ENCODE measurements at places on chromosomes 4 and X.

- no peak for DNase-seq
Measured at GRCh38 chr4:27484216-27484615, 623.6 kb downstream of the STIM2 start.

DNA sequence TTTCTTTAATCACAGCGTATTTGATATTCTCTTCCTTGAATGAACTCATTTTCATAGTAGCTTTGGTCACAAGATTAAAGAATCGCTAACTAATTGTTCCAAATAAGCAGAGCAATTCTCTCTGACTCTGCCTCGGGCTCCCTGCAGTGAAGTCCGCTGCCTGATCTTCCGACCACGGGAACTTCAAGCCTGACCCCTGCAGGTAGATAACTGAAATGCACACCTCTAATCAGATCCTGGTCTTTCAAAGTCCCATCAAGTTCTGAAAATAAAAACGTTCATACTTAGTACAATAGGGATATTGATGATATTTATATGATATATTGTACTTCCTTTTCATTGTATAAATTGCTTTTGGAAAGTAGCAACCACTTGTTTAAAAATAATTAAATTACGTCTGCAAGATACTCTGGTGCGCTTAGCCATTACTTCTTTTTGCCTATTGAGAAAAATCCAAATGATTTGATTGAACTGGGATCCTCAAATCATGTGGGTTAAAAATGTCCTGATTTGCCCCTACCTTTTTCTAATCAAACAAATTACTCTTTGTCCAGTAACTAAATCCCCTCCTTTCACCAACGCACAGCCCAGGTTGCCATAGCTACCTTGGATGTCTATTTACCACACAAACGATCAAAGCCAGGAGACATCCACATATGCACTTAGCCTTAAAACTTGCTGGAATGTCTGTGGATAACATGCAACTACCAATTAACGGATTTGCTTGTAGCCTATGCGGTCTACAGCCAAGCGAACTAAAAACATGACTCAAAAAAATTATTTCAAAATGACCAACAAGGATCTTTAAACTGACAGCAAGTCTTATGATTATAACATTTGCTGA, 4.2 kb downstream of the MID1 start:
- peak; percentile 21 for DNase-seq

- DNase-seq = no peak
Measured at GRCh38 chr4:8893624-8894423, 22.2 kb upstream of the HMX1 start.

DNA sequence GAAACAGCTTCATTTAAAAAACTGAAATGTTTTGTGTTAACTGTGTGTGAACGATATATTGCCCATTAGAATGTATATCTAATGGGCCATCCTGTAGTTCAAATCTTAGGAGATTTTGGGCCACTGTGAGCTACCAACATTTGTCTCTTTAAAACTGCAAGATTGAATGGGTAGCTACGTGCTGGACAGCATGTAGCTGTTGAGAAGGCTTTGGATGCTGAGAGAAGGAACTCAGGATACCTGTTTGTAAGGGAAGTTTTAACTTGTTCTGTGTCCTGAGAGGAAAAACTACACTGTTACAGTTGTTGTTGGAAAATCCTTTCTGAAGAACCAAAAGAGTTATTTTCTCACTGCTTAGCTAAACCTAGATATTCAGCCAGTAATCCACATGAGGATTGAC, 45.9 kb downstream of the PDLIM5 start:
- no peak for DNase-seq

- DNase-seq = peak; percentile 71
Measured at GRCh38 chr4:151563194-151563593, 154.2 kb downstream of the FHIP1A start.

- no peak for DNase-seq
Measured at GRCh38 chrX:11462136-11462535, 168.9 kb downstream of the AMELX start.

GRCh38 chrX:46777971-46778810, 19.3 kb upstream of the SLC9A7 start:
- DNase-seq = no peak

- no peak for DNase-seq
Measured at GRCh38 chr4:133377286-133377685, 228.2 kb downstream of the PCDH10 start.

GRCh38 chr4:122616915-122617596, 3.8 kb downstream of the IL21 start:
- DNase-seq = no peak

DNA sequence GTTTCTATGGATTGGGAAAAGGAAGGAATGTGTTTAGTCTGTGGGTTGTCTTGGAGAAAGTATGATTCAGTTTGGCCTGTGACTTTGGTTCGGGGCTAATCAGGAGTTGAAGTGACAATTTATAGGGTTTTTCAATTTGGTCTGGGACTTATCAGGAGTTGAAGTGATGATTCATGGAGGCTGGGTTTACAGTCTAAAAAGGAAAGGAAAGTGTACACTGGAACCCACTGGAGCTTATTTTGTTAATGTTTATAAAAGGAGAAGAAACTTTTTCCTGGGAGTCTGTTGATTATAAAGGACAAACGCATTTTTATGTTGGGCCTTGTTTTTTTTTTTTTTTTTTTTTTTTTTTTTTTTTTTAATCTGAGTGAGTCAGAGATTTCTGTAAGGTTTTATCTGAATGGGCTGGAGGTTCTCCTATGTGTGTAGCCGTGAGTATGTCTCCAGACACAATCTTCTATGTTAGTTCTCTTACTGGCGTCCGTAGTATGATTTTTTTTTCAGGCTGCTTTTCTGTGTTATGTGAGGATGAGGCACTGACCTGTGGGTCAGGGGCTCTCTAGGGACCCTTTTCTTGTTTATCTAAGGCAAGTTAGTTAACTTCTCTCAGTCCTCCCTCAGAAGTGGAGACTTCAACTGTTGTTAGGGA, 33.0 kb upstream of the RAB9B start:
- DNase-seq = no peak

- DNase-seq = no peak
Measured at GRCh38 chr4:152117520-152117919, 356.7 kb upstream of the GATB start.

GRCh38 chrX:149567621-149568417, 18.1 kb upstream of the HSFX3 start:
- DNase-seq = no peak

DNA sequence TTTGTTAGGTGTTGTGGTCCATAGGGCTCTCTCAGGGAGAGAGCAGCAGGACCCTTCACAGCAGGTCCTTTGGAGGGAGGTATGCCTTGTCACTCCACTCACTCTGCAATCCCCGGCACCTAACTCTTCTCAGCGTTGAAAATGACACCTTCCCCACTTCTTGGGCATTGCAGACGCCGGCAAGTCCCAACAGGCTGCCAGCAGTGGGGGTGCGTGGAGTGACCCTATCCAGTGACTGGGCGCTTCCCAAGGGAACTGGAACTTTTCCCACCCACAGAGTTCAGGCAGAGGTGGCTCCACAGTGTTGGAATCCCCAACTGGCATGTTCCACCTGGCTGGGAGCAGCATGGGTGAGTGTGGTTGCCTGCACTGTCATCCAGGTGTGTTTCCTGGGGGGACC, 705.1 kb upstream of the FRG1 start:
- DNase-seq = no peak

GRCh38 chr4:177380730-177381287, 61.4 kb downstream of the AGA start:
- DNase-seq = peak; percentile 25

DNA sequence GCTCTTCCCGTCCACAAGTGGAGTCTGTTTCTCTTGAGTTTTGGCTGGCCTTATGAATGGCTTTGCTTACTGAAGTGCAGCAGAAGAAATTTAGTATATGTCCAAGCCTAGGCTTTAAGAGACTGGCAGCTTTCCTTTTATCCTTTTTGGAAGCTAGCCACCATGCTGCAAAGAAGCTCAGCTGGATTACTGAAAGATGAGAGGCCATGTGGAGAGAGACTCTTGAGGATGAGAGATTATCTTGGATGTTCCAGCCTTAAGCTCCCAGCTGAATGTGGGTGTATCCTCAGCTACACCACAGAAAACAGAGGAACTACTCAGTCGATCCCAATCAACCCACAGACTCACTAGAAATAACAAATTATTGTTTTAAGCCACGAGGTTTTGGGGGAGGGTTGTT, 12.5 kb downstream of the CCNG2 start:
- DNase-seq = no peak

DNA sequence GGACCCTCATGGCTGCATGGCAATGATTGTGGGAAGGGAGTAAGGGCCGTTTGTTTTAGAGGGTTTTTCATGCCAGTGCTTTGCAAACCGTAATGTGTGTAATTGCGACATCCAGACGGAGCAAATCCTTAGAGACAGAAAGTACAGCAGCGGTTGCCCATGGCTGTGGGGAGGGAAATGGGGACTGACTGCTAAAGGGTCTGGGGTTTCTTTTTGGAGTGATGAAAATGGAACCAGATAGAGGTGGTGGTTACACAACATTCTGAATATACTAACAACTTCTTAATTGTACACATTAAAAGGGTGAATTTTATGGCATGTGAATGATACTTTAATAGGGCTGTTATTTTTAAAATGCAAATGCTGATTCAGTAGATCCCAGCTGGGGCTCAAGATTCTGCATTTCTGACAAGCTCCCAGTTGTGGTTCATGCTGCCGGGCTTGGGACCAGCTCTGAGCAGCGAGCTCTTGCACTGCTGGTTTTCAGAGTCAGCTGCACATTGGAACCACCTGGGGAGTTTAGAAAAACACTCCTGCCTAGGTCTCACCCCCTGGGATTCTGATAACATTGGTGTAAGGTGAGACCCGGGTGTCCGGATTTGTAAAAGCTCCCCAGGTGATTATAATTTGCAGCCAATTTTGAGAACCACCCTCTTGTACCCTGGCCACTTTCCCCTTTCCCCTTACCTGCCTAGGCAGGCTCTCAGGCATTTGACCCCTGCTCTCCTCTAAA, 47.7 kb downstream of the PRPS1 start:
- DNase-seq = no peak

DNA sequence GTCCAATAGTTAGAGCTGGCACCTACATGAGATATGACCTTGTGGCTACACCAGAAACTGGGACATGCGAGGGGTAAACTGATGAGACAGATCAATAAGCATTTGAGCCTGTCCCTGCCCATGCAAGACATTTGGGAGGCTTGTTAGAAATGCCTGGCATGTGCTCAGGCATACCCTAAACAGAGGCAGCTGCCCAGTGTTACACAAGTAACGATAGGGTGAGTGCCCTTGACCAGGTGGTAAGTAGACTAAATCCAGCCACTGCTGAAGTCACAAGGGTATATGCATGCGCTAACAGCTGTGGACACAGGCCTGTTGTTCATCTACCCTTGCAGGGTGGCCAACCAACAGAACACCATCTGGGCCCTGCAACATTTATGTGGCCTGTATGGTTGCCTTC, 56.1 kb upstream of the CCDC149 start:
- DNase-seq = no peak

GRCh38 chrX:69793260-69793935, 177.5 kb downstream of the EDA start:
- DNase-seq = no peak

- DNase-seq = no peak
Measured at GRCh38 chr4:1229117-1229849, 19.6 kb downstream of the CTBP1 start.

- no peak for DNase-seq
Measured at GRCh38 chr4:92334716-92335350, 31.1 kb downstream of the GRID2 start.

DNA sequence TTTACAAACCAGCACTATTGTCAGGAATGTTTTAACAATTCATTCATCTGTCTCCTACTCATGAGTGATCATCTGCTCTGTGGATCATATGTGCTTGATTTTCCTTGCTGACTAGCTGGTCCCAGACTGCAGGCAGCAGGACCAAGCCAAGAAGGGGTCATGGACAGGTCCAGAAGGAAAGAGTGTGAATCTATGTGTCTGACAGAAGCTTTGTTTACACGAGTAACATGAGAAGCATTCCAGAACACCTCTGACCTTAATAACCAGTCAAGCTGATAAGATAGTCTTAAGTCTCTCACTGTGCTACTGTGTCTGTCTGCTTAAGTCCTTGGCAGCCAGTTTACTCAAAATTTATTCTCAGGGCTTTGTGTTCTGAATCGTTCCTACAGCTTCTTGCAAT, 39.0 kb downstream of the GUCY1A1 start:
- DNase-seq = no peak

GRCh38 chr4:84578540-84579402, 4.2 kb upstream of the CDS1 start:
- DNase-seq = no peak

DNA sequence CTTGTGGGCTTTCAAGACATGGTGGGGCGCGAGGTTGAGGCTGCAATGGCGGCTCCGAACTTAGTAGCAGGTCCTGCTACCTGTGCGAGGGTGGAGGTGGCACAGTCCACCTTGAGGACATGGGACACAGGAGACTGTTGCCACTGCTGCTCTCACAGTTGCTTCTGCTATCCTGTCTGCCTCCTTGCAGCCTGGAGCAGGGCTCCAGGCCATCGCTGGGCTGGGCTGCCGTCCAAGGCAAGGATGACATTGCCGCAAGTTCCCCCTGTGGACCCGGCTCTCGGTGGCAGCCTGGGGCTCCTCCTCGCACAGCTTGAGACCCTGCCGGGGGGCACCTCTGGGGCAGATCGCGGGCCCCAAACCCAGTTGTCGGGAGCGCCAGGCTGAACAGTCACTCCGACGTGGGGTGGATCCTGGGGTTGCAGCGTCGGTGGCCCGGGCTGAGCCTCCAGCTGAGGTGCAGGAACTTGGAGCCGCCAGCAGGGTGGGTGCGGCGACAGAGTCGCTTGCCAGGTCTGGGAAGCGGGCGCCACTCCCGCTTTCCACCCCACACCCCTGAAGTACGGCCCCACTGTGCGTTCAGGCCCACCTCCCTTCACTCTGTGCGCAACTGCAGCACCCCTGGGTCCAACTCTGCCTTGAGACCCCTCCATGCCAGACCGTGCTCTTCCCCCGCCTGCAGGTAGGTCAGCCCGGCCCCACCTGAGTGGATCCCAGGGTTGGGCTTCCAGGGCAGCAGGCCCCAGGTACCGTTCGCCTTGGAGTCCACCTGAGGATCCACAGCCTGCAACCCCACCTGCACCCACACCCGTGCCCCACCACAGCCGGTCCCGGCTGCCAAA, 192.7 kb upstream of the NUDT6 start:
- no peak for DNase-seq

GRCh38 chr4:78606530-78607095, 55.0 kb downstream of the ANXA3 start:
- no peak for DNase-seq

GRCh38 chr4:86367577-86367976, 7.7 kb upstream of the MAPK10 start:
- no peak for DNase-seq

DNA sequence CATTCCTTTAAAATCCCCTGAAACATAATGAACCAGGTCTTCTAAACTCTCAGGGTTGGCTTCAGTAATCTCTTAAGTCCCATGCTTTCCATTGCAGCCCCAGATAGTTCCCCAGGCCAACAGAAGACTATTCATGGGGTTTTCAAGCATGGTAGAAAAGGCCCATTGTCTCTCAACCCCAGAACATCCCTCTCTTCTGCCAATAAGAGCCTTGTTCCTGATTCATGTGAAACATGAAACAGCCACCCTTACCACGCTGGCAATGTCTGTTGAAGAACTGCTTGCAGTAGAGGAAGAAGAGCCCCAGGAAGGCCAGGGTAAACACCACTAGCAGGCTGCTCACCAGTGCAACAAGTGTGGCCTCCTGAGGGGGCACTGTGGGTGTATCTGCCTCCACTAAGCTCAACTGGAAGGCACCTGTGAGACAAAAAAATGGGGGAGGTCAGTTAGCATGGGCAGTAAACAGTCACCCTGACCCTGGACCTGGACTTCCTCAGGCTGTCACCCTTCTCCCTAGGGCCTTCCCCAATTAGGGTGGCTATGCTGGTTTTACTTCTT, 36.4 kb downstream of the EDA2R start:
- DNase-seq = no peak

All from T-helper 2 cell (primary cell).